NCI-H510A treated with DMSO at 0.1 percent for 48 hours (cell line): ENCODE measurements at places on chromosomes 6 and 20.

DNA sequence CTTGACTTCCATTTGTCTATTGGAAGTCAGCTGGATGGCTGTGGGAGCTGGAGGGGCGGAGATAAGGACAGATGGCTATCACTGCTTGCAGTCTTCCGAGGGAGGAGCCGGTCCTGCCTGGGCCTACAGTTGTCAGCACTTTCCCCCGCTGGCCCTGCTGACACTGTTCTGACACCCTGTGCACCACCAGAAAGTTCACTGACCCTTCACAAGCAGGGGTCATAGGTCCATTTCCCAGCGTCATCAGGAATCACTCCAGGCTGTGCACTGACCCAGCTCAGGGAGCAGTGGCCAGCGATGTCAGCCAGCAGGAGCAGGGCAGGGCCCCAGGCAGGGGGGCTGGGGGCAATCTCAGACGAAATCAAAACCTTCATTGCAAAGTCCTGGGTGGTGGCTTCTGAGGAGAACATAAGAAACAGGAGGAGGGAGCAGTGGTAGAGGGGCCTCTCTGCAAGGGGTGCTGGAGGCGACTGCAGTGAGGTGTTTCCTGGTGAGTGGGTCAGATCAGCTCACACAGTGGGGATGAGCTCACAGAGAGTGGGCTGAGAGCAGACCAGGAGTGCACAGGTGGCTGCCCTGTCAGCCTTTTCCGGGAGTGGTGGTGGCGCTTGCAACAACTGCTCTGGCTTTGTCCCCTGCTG, 26.5 kb upstream of the PLEKHG1 start:
- no peak for DNase-seq

DNA sequence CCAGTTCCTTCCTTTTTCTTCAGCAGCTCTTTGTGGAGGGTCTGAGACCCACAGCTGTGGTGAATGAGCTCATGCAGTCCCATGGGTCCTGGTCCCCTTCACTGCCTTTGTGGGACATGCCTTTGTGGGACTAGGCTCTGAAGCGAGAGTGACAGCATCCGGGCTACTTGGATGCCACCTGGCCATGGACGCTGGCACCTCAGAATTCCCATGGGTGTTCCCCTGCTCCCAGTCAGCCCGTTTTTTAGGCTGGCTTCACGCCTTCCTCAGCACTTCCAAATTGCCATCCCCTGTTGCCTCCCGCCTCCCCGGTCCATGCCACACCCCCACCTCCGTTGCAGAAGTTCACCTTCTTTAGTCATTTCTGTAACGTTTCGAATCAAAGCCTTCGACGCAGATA, 45.1 kb downstream of the RAMACL start:
- DNase-seq, result no peak

DNA sequence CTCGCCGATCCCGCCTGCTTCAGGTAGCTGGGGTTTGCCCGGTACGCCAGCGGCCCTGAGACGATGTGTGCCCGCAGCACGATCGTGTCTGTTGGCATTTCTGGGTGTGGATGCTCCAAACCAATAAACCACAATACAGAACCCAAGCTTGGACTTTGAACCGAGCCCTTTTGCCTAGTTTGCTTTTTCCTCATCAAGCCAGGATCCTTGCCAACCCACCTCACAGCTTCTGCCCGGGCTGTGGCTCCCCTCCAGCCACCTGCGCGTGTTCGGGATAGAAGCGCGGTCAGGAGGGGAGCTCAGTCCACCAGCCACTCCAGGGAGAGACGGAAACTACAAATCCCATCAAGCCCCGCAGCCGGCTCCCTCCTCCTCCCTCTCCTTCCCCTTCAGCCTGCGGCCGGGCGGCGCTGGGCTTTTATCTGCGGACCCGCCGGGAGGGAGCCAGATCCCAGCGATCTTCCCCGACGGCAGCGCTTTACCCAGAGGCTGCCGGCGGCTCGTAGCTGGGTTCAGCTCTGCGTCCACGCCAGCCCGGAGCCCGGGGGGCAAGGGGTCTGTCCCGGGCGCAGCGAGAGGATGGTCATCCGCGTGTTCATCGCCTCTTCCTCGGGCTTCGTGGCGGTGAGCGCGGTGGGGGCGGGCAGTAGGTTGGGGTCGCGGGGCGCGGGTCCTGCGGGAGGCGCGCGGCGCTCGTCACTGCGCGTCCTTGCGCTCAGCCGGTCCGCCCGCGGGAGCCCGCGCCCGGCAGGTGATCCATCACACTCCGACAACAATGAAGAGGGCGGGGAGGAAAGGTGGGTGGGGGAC, at the start of gene SH3BGRL2:
TSS of gene SH3BGRL2 (plus strand) at position 447 of the 810 bp plus-strand sequence. CDS start at position 580, 133 bp downstream.
- DNase-seq, result peak; percentile 18

DNA sequence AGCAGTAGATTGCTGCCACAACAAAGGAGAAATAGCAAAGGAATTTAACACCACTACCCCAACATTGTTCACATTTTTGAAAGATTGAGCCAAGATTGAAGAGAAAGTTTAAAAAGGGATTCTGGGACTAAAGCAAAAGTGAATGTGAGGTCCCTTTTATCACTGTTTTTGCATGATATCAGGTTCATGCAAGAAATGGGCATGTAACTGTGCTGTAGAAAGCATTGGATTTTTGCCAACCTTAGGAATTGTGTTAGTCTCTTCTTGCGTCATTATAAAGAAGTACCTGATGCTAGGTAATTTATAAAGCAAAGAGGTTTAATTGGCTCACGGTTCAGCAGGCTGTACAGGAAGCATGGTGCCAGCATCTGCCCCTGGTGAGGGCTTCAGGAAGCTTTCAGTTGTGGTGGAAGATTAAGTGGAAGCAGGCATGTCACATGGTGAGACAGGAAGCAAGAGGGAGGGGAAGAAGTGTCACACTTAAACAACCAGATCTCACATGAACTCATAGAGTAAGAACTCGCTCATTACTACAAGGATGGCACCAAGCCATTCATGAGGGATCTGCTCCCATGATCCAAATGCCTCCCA, 4.6 kb upstream of the GJB7 start:
- no peak for DNase-seq

DNA sequence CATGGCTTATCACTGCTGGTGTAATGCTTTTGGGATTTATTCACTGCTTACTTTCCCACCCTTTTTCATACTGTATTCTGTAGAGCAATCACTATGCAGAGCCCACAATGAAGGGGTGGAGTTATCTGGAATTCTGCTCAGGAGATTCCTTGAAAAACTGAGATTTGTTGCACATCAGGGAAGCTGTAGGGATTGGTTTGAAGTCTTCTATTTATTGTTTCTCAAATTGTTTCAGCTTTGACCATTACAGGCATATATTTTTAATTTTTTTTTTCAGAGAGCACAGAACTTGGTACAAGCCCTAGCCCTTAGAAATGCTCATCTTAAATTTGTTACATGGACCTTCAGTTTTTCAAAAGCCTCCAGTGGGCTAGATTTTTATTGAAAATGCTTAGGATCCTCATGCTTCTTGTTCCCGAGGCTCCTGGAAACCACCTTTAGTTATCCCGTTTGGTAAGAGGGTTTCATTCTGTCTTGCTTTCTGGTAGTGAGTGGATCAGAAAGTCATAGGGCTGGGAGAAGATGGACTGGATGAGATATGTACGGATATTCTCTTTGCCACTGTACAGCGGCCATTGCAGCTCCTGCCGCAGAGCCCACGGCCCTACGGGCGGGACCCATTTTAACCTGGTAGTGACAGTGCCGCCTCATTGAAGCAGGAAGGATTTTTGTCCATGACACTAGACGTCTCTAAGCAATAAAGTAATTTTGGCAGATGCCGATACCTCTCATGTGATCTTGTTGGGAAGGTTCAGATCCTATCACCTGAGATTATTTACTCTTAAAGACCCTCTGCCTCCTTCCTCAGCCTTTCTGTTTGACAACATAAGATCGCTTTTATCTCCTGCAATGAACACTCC, 45.3 kb upstream of the ZNF184 start:
- DNase-seq, result peak; percentile 34

DNA sequence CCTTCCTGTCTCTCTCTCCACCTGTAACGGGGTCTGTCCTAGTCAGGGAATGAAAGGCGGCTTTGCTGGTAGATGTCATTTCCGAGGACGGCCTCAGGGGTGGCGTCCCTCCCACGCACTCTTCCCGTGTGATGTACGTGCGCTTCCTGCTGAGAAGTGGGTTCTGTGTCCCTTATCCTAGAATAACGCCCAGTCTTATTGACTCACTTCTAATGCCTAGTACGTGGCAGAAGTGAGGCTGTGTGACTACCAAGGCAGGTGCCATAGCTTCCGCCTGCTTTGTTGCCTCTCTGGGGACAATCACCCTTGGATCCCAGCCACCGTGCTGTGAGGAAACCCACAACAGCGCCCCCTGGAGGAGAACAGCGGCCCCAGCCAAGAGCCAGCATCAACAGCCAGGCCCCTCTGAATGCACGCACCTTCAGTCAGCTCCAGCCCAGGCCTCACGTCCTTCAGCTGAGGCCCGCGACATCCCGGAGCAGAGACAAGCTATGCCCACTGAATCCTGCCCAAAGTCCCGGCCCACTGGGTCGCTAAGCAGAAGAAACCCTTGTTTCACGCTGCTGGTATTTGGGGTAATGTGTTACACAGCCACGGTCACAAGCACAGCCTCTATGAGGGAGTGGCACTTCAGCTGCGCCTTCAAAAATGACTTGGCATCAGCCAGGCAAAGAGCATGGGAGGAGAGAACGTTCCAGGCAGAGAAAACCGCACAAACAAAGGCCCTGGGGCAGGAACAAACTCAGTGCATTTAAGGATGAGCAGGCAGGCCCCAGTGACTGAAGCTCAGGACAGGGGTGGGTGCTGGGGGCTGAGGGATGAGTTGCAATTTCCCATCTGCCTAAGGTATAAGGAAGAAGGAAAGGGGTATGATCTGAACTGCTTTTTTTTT, 224.2 kb downstream of the NFATC2 start:
- no peak for DNase-seq

GRCh38 chr20:31573555-31574321, 31.4 kb upstream of the ID1 start:
- peak; percentile 86 for DNase-seq

DNA sequence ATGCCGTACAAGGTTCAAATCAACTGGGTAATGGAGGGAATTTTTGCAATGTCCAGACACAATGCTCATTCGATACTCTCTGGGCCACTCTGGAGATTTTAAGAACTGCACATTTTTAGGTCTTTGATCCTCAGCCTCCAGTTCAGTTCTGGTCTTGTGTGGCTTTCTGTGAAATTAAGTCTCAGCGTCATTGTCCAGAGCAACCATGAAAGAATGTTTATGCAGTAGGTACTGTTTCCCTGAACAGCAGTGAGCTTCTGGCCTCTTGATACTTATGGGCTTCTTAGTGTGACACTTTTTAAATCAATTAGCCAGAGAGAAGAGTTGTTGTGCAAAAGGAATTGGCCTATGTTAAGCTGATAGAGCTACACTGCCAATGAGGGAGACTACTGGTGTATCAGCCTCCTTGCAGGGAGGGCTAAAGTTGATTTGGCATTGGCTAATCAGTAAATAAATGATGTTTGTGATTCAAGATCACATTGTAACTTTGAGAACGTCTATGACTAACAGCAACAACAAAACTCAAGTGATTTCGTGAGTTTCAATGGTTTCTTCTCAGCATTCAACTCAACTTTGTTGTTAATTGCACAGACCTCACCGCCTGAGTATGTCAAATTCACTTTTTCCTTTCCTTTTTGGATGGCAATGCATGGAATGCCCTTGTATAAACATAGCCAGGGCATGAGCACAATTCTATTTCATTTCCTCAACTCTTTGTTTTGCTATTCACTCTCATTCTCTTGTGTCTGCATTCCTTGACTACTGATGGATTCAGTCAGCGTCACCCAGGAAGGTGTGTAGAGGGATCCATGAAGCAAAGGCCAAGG, 85.1 kb downstream of the GJA1 start:
- DNase-seq, result no peak

GRCh38 chr6:165986914-165987482, 180.7 kb downstream of the TBXT start:
- DNase-seq, result no peak

GRCh38 chr6:100336876-100337275, 127.8 kb downstream of the SIM1 start:
- no peak for DNase-seq

GRCh38 chr6:160791459-160791858, 89.4 kb downstream of the PLG start:
- no peak for DNase-seq
